ENCODE measurements at places on chromosomes 12 and 14.

DNA sequence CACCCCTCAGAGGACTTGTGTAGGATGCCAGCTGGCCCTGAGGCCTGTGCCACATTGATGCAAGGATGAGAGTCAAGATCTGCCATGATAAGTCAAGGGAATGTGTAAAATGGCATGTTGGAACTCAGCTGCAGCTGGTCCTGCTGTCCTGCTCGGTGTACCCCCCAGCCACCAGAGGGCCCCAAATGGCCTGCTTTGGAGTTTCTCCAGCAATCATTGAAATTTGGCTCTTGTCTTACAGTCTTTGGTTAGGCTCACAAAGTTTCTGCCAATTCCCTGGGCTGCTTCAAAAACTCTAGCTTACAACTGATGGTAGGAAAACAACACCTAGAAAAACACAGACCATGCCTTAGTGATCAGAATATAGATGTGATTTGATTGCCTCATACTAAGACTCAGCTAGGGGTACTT lies 76.8 kb downstream of the HSD17B6 start:
- DNase-seq = peak; percentile 2

DNA sequence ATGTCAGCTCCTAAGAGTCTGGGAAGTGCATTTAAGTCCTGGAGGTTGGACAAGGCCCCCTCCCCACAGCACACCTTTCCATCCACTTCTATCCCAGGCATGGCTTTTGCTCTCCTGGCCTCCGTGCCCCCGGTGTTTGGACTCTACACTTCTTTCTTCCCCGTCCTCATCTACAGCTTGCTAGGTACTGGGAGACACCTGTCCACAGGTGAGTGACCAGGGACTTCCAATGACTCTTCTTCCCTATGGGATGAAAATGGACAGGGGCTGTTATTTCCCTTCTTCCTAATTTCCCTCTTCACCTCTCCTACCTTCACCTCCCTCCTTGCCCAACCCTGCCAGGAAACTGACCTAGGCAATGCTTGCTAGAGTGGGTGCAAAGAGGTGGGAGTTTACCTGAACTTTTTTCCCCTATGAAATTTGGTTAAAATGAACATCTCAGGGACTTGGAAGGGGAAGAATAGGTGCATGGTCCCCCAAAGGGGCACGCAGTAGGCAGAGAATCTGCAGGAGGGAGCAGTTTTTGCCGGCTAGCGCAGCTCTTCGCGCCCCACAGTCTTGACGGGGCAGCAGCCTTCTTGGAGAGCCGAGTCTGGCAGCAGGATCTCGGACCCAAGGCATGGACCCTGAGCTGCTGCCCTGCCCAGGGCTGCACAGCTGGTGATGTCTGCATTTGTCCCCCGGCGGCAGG lies 9.2 kb downstream of the ARHGEF25 start:
- no peak for DNase-seq

DNA sequence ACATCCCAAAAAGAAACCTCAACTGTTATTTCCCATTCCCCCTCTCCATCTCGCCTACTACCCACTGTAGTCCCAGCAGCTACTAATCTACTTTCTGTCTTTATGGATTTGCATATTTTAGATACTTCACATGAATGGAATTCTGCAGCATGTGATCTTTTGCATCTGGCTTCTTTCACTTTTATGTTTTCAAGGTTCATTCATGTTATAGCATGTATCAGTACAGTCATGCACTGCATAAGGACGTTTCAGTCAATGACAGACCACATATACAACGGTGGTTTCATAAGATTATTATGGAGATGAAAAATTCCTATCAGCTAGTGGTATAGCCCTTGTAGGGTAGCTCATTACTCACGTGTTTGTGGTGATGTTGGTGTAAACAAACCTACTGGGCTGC lies 24.5 kb downstream of the PCNX4 start:
- no peak for DNase-seq

- no peak for DNase-seq
These were observed 450.2 kb upstream of the MDGA2 start for GRCh38 chr14:48125654-48126053.

DNA sequence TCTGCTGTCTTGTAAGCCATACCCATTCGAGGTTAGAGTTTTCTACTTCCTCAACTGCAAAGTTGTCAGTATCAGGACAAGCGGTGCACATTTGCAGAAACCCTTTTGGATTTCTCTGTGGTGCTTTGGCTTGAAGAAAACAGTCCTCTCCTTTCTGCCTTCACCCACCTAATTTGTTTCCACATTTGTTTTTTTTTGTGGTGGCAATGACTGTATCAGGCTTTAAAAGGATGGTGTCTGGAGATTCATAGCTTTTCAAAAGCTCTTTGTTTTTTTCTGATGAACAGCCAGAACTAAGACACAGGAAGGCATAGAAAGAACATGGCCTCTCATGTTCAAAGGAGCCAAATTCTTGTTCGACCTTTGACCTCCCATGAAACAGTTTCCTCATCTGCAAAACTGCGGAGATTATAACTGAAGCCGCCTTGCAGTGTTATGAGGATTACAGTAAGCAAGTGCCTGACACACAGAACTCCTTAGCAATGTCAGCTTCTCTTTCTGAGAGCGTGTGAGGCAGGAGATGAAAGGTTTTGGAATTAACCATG lies 270.6 kb upstream of the TBX3 start:
- no peak for DNase-seq

Measured in GM12878 (cell line).